Foreskin melanocyte (primary cell): ENCODE measurements at places on chromosomes 3 and 15.
A peak's percentile ranks its signal among the peaks of the same experiment; 100 is the strongest.

DNA sequence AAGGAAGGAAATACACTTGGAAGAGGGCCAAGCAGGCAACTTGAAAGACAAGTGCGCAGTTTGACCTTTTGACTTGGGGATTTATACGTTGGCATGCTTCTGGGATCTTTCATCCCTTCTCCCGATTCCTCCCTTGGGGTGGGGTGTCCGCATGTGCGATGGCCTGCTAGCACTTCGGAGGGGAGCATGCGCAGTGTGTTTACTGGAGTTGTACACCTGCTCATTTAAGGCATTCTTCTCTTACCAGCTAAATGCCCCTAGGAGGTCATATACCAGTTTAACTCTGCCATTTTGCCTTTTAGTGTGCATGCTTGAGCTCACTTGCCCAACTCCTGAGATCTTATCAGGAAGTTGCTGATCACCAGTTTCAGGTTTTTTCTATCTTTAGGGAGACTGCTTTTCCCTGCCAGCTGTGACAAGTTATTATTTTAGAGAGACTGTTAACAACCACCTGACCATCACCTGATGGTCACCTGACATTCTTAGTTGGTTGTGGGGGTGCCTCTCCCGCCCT, 63.5 kb downstream of the BFSP2 start:
- no peak for DNase-seq

DNA sequence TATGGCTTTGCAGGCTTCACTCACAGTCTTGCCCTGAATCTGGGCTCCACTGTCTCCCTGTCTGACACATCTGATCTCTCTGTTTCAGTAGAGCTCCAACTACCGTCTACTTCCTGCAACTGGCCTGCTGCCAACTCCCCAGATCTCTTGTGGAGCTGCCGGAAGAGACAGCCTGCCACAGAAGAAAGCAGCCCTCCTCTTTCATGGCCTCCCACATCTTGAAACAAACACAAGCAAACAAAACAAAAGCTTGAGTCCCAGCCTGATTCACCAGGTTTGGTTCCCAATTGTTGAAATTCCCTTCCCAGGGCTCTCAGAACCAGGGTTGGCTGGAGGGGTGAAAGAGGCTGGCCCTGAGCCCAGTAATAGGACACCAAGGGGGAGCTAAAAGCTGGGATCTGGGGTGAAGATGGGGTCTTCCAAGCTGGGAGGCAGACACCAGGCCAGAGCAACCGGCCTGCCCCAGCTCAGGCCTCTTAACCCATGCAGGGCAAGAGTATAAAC, 55.3 kb upstream of the CA12 start:
- peak; percentile 65 for DNase-seq

DNA sequence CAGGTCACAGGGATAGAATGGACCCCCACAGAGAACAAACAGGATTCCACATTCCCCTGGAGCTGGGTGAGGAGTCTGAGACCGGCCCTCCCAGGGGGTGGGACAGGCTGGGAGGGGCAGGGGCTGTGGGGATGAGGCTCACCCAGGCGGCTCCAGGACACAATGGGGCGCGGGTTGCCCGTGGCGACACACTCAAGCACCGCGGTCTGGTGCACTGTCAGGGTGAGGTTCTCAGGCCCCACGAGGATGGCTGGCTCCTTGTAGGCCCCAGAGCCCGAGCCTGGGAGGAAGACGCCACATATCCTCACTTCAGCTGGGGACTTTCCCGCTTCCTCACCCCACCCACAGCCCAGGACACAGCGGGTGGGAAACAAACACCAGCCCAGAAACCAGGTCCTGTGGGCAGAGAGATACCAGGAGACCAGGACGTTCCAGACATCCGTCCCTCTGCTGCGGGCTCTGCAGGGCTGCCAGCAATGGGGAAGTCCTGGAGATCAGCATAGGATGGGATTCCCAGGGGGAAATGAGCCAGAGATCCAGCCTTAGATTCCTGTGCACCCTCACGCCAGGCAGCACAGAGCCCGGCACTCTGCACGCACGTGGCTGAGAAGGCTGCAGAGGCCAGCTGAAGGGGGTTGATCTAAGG, 30.2 kb downstream of the RNU5B-1 start:
- DNase-seq: no peak

- no peak for DNase-seq
These were observed 465 bp downstream of the RUVBL1 start for GRCh38 chr3:128123156-128123537.

- no peak for DNase-seq
These were observed 67.5 kb downstream of the TIPARP start for GRCh38 chr3:156741935-156742334.

GRCh38 chr15:43294091-43294706, 27.5 kb upstream of the TGM5 start:
- DNase-seq: no peak

- DNase-seq: no peak
These were observed 170.7 kb downstream of the TIGIT start for GRCh38 chr3:114464548-114464947.

GRCh38 chr3:30667280-30667651, 60.9 kb downstream of the TGFBR2 start:
- DNase-seq: no peak

GRCh38 chr15:62672268-62672667, 370.3 kb upstream of the TPM1 start:
- no peak for DNase-seq

- no peak for DNase-seq
These were observed 165.0 kb downstream of the XXYLT1 start for GRCh38 chr3:195105841-195106417.

DNA sequence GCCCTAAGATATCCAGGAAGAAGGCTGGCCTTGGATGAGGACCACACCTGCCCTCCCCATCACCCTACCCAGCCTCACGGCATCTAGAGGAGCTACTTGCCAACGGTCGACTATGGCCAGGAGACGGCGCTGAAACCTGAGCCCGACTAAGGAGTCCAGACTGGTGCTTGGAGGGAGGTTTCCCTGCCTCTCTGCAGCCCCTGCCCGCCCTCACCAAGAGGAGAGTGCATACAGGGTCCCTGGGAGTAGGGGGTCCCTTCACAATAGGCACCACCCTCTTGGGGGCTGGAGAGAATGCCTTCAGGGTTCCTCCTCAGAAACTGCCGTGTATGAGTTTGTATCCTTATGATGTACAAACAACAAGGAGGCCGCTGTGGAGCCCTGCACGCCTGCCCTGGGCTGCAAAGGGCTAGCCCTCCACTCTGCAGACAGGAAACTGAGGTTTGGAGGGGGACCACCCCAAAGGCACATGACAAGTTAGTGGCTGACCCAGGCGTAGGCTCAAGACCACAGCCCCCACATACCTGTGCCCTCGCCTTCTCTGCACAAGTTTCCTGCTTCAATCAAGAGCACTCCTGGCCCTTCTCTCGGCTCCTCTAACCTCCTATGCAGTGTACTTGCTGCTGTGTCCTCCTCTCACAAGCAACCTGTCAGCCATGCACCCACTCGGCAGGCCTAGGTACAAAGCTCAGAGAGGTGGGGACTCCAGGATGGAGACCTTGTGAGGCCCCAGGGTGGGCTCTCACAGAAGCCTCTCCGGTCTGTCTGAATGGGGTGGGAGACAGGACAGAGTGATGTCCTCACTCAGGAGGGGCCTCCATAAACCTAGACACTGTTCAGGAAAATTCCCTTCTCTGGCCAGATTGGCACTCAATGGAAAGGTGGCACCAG, 7.4 kb downstream of the KLF15 start:
- DNase-seq: no peak

DNA sequence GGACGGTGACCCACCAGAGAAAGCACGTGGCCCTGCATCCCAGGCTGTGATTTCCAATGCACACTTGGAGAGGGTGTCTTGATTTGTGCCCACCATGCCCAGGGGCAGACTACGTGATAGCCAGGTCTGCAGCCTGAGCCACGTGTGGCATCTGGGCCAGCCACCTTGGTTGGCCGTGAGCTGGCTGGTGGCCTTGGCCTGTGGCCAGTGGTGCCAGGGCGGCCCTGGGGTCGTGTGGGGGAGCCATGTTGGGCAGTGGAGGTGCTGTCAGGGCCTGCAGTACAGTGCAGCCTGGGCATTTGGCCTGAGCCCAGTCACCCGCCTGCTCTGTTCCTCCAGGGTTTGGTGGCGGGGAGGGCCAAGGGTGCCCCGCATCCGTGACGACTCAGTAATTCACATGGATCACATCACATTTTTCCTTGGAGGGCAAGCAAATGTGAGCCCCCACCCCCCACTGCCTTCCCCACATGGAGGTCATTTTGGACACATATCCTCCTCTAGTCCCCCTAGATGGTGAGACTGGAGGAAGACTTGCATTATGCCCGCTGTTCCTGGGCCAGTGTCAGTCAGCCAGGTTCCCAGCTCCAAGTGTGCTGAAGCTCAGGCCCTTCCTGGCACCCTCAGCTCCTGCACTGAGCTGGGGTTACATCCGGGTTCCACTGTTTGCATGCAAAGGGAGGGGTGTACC, 201.4 kb downstream of the UBE3A start:
- DNase-seq: no peak
